ENCODE measurements at places on chromosomes 5 and 9. TPM values are rescaled to one million over a fixed set of nuclear protein-coding genes. Genes with fewer than 3 reads are reported as not detected.

Gene HRH2
- 8.2 TPM for total RNA-seq

Gene BARHL1
- not detected for total RNA-seq

Gene SLC1A1
- total RNA-seq, result 52.7 TPM

Gene GPR150
- total RNA-seq, result 0.49 TPM

Gene HCN1
- 0.12 TPM for total RNA-seq

Gene CLIC3
- 80.7 TPM for total RNA-seq

Gene CCL28
- total RNA-seq, result 7.7 TPM

Gene CARTPT
- total RNA-seq, result not detected

Gene ADRB2
- total RNA-seq, result 28.0 TPM

DNA sequence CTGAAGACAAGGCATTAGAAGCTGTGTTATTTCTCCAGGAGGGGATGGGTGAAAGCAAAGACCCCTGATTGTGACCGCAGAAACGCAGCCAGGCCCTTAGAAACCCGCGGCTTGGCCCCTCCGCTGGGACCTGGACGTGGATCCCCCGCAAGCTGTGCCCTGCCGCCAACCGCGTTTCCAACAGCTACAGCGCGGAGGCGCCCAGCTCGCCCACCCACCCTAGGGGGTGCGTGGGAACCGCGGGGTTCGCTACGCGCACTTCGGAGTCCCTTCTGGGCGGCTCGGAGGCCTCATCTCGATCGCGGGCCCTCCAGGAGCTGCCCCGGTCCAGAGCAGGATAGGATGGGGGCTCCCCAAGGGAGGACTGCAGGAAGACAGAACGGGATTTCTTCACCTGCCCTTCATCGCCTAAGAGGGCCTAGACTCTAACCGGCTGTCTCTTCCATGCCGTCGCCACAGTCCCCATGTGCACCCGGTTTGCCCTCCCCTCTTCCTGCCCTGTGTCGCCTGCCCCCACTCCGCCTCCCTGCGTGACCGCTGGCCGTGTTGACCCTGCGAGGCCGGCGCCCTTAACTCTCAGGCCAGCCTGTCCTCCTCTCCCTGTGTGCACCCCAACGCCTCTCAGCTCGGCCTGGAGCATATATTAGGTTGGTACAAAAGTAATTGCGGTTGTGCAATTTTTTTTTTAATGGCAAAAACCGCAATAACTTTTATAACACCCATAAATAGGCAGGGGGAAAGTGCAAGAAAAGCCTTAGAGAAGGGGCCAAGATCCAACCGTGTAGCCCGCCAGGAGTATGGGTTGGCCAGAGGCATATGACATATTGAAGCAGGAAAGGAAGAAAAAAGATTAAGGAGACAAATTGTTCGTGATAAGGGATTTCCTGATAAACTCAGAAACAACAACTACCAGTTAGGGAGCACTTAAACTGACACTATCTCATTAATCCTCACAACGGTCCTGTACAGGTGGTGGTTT, 68.1 kb upstream of the FREM1 start:
- H3K27ac ChIP-seq, result no peak overlapping the region
- H3K4me1 ChIP-seq, result no peaks in the 10 kb centered on the region
- no peak overlapping the region for H3K4me3 ChIP-seq
- DNase-seq, result no peak
- H3K36me3 ChIP-seq, result no peaks in the 10 kb centered on the region
- H3K27me3 ChIP-seq, result no peaks in the 10 kb centered on the region

DNA sequence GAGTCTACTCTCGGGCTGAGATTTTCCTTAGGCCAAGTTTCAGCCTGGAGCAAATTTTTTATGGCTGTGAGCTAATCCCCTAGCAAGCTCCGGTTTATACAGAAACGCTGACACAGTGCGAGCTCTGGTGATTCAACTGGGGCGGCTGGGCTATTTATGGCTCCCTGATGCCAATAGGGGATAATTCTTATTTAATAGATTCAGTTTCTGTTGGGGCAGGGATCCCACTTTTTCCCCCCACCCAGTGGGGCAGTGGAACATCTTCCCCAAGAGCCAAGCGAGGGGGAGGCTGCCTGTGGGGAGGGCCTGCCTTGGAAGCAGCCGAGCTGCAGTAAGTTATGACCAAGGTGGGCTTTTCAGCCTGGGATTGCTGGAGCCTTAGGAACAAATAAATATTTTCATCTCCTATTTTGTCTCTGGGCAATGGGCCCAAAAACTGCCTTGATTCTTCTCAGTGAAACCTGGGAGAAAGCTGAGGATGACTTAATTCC, 129.1 kb downstream of the MACROH2A1 start:
- no peaks in the 10 kb centered on the region for H3K4me1 ChIP-seq
- DNase-seq, result no peak
- H3K4me3 ChIP-seq, result no peak overlapping the region

DNA sequence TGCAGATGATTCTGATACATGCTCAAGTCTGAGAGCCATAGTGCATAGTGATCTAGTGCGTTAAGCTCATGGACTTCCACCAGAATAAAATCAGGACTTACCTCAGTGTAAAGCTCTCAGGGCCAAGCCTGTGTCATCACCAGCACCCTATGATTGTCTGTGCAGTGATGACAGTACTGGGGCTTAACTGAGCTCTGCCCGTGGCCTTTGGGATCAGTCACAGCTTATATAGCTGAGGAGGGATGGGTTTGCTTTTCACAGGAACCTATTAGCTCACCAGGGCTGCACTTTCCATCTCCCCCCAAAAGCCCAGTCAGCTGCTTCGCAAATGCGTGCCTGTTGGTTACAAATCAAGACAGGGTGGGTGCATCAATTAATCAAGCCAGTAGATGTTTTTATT, 246.9 kb downstream of the NR3C1 start:
- peaks cover 16% of the 10 kb centered on the region for H3K4me1 ChIP-seq
- no peak overlapping the region for H3K4me3 ChIP-seq
- no peaks in the 10 kb centered on the region for H3K36me3 ChIP-seq
- no peaks in the 10 kb centered on the region for H3K27me3 ChIP-seq

- H3K4me1 ChIP-seq, result no peaks in the 10 kb centered on the region
- H3K27ac ChIP-seq, result no peak overlapping the region
- peak; percentile 21 for DNase-seq
- no peaks in the 10 kb centered on the region for H3K36me3 ChIP-seq
- H3K4me3 ChIP-seq, result no peak overlapping the region
Measured at GRCh38 chr9:126147186-126147935, 179.3 kb upstream of the MVB12B start.

DNA sequence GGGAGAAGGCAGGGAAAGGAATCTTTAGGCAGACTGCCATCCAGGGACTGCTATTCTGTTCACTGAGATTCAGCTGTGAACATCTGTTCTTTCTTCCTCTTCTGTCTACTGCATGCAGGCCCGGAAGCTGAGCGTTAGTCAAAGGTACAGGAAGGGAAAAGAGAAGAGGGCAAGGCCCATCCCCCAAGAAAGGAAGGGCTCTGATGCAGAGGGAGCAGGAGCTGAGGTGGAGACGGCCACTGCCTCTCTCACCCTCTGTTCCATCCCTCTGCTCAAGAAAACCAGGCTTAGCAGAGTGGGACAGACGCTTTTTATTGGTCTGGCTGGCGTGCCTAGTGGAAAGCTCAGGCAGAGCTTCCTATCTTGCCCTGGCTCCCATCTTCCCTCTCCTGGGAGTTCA, 57.6 kb downstream of the PFDN1 start:
- H3K4me1 ChIP-seq, result peaks cover 55% of the 10 kb centered on the region
- H3K4me3 ChIP-seq, result no peak overlapping the region
- peak overlapping the region; percentile 1 for H3K27ac ChIP-seq
- no peaks in the 10 kb centered on the region for H3K27me3 ChIP-seq
- H3K36me3 ChIP-seq, result peaks cover 30% of the 10 kb centered on the region

GRCh38 chr5:151039665-151040064, 19.3 kb downstream of the GPX3 start:
- no peaks in the 10 kb centered on the region for H3K27me3 ChIP-seq
- no peak for DNase-seq
- peaks cover 98% of the 10 kb centered on the region for H3K36me3 ChIP-seq
- peak overlapping the region; percentile 78 for H3K27ac ChIP-seq
- H3K4me1 ChIP-seq, result peaks cover 41% of the 10 kb centered on the region
- H3K4me3 ChIP-seq, result no peak overlapping the region

DNA sequence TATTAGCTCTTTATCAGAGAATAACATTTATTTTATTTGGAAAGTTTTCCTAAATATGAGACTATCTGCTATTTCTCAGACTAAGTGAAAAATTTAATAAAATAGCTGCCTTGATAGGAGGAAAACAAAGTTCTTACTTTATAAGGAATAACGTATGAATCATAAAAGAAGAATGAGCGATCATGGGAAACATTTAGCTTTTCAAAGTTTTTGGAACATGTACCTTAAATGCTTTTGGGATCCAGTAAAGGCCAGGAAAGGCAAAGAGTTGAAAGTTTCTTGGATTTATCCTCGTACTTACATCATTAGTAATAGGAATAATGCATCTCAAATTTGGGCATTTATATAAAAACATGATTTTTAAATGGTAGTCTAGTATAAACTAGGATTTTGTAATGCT, 19.4 kb downstream of the OGN start:
- H3K4me3 ChIP-seq, result no peak overlapping the region
- H3K27ac ChIP-seq, result no peak overlapping the region
- H3K27me3 ChIP-seq, result no peaks in the 10 kb centered on the region

GRCh38 chr5:149863176-149863575, 81.4 kb downstream of the PDE6A start:
- no peak overlapping the region for H3K27ac ChIP-seq
- no peak overlapping the region for H3K4me3 ChIP-seq
- no peaks in the 10 kb centered on the region for H3K27me3 ChIP-seq
- DNase-seq, result no peak
- no peaks in the 10 kb centered on the region for H3K36me3 ChIP-seq
- H3K4me1 ChIP-seq, result peaks cover 8% of the 10 kb centered on the region

DNA sequence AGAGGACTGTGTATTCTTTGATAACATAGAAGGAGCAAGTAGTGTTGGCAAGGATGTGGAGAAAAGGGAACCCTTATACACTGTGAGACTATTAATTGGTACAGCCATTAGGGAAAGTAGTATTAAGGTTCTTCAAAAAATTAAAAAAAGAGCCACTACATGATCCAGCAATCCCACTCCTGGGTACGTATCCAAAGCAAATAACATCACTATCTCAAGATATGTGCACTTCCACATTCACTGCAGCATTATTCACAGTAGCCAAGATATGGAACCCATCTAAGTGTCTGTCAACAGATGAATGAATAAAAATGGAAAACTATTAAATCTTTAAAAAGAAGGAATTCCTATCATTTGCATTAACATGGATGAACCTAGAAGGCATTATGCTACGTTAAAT, 693.2 kb upstream of the RIOK2 start:
- no peak for DNase-seq
- no peak overlapping the region for H3K4me3 ChIP-seq
- no peaks in the 10 kb centered on the region for H3K27me3 ChIP-seq
- H3K27ac ChIP-seq, result no peak overlapping the region
- H3K4me1 ChIP-seq, result no peaks in the 10 kb centered on the region

DNA sequence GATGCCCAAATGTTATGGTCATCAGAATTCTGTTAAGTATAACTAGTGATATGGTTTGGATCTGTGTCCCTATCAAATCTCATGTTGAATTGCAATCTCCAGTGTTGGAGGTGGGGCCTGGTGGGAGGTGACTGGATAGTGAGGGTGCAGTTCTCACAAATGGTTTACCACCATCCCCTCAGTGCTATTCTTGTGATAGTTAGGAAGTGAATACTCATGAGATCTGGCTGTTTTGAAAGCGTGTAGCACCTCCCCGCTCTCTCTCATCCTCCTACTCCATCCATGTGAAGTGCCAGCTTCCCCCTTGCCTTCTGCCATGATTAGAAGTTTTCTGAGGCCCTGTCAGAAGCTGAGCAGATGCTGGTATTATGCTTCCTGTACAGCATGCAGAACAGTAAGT, 359.5 kb downstream of the TMEM167A start:
- H3K4me1 ChIP-seq, result no peaks in the 10 kb centered on the region
- H3K27ac ChIP-seq, result no peak overlapping the region
- H3K27me3 ChIP-seq, result no peaks in the 10 kb centered on the region
- no peak overlapping the region for H3K4me3 ChIP-seq
- no peaks in the 10 kb centered on the region for H3K36me3 ChIP-seq

- no peaks in the 10 kb centered on the region for H3K27me3 ChIP-seq
- H3K27ac ChIP-seq, result no peak overlapping the region
- no peak overlapping the region for H3K4me3 ChIP-seq
- DNase-seq, result no peak
Measured at GRCh38 chr5:113531481-113532159, 18.1 kb downstream of the YTHDC2 start.

- no peaks in the 10 kb centered on the region for H3K27me3 ChIP-seq
- H3K27ac ChIP-seq, result no peak overlapping the region
- DNase-seq, result no peak
- no peaks in the 10 kb centered on the region for H3K36me3 ChIP-seq
- H3K4me1 ChIP-seq, result peaks cover 26% of the 10 kb centered on the region
Measured at GRCh38 chr5:78592735-78593386, 55.7 kb downstream of the LHFPL2 start.

GRCh38 chr9:13107008-13107407, 172.5 kb downstream of the MPDZ start:
- no peak overlapping the region for H3K4me3 ChIP-seq
- H3K27me3 ChIP-seq, result no peaks in the 10 kb centered on the region
- H3K4me1 ChIP-seq, result no peaks in the 10 kb centered on the region
- H3K27ac ChIP-seq, result no peak overlapping the region

DNA sequence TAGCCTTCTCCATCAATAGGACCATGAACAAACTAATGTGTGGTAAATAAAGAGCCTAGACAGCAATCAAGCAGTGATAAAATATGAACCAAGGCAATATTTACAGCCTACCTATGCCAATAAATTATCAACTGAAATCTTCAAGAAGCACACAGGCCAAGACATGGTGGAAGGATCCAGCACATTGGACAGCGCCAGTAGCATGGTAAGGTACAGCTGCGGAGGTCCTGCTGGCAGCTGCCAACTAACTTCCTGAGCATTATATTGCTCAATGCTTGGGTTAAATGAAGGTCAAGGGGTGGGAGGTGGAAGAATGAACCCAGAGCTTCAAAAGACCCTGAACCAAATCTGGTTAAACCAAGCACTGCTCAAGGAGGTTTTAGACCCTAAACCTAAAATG, 16.5 kb upstream of the SPDL1 start:
- no peaks in the 10 kb centered on the region for H3K36me3 ChIP-seq
- peaks cover 6% of the 10 kb centered on the region for H3K27me3 ChIP-seq
- no peak overlapping the region for H3K27ac ChIP-seq
- no peak overlapping the region for H3K4me3 ChIP-seq

DNA sequence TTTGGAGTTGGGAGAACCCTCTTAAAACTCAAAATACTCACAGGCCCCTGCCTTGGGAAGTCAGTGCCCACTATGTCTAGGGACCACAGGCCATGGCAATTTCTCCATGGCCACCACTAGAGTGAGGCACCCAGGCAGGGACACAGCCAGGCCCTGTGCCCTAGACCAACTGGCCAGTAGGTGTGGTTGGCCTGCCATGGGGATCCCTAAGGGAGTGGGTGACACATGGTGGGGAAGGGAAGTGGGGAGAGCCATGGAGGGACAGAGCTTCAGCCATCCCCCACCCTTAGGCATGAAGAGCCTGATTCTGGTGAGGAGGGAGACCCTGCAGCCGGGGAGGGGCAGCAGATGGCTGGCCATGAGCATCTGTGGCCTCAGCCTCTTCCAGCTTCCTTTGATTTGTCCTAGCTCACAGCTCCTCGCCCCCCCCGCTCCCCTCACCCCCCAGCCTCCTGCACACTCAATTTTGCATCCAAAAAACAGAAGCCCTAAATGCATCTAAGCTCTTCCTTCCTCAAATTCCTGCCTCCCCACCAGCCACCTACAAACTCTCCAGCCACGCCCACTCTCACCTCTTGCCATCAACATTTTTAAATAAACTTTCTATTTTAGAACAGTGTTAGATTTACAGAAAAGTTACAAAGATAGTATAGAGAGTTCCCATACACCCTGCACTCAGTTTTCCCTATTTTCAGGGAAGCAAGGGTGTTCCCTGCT, 1.6 kb upstream of the DBN1 start:
- H3K4me1 ChIP-seq, result peaks cover 33% of the 10 kb centered on the region
- no peaks in the 10 kb centered on the region for H3K27me3 ChIP-seq
- H3K27ac ChIP-seq, result no peak overlapping the region
- no peak for DNase-seq
- no peak overlapping the region for H3K4me3 ChIP-seq
- H3K36me3 ChIP-seq, result no peaks in the 10 kb centered on the region

Measured in upper lobe of right lung (tissue), 1 donor.